ENCODE measurements at places on chromosomes 1 and 21.

DNA sequence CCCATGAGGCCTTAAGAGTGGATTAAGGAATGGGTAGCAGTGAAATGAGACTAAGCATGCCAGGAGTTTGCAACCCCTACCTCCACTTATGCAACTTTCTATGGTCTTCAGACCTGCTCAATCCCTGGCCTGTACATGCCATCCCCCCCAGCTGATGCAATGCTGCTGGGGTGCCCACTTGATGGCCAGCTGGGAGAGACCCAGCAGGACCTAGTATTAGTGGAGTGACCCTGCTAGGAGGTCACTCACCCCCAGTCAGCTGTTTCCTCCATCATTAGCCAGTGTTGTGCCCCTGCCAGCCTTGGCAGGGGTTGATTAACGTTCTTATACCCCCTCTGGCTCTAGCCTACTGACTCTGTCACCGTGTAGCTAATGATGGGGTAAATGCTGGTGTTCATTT is 236.6 kb downstream of the DYRK1A start:
- no peak for DNase-seq

GRCh38 chr1:199123615-199124014 is 484.8 kb downstream of the PTPRC start:
- DNase-seq: no peak

- DNase-seq: no peak
These were observed 12.5 kb upstream of the SRM start for GRCh38 chr1:11072216-11072917.

DNA sequence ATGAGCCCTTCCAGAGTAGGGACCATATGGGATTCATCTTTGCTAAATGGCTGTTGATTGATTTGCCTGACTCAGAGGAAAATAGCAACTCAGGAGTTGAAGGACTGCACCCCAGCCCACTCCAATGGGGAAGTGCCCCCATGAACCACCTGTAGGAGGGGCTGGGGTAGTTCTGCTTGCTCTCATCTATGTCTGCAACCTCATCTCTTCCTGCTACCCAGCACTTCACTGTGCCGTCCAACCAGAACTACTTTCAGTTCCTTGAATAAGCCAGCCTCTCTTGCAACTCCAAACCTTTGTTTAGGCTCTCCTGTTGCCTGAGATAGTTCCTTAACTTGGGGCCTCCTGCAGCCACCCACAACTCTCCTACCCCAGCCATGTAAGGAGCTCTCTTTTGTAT is 26.6 kb downstream of the BEND5 start:
- no peak for DNase-seq

DNA sequence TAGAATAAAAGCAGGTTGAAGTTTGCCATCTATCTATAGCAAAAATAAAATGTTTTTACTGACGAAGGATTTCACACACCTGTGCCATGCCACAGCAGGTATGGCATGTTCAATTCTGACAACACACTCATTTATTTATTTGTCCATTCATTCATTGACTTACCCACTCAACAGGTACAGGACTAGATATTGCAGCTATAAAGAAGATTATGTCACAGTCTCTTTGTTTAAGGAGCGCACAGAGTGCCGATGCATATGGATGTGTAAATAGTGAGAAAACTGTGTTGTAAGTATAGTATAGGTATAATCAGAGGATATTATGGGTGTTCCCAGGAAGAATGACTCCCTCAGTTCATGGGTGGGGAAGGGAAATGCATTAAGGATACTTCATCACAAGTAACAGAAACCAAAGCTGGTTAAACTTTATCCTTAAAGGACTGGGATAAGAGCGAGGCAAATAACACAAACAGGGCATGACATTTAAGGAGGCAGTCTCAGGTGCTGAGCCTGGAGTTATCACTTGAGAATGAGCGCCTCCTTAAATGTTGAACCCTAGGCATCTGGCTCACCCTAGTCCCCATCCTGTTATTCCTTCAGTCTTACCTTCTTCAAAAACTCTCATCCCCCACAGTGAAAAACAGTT is 7.9 kb upstream of the ZRANB2 start:
- DNase-seq: no peak

DNA sequence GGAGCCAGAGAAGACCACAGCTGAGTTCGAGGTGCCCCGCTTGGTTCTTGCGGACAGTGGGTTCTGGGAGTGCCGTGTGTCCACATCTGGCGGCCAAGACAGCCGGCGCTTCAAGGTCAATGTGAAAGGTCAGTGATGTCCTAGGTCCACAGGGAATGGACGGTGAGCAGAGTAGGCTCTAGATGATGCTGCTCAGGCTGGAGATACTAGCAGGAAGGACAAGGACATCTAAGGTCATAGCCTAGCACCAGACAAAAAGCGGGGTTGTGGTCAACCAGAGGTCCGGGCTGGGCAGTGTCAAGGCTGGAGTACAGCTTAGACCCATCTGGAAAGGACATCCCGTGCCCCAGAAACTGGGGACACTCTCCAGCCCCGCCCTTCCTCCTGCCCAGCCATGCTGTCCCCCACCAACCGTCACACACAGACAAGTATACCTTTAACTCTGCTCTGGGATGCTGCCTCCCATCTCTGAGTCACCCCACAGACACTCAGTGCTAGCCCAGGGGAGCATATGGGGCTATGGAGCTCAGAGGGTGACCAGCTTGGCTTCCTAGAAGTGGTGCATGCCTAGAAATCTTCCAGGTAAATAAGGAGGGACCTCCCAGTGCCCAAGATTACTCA is 8.7 kb downstream of the TIE1 start:
- no peak for DNase-seq

DNA sequence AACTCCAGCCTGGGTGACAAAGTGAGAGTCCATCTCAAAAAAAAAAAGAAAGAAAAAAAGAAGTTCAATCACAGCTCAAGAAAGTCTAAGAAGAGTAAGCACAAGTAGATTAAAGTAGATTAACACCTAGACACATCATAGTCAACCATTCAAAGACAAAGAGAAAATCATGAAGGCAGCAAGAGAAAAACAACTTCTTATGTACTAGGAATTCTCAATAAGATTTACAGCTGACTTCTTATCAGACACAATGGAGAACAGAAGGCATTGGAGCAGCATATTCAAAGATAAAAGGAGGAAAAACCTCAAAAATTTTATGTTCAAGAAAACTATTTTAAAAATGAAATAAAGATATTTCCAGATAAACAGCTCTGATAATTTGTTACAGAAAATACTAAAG is 147.3 kb downstream of the LBR start:
- DNase-seq: no peak

- DNase-seq: no peak
These were observed 15.3 kb downstream of the SF3A3 start for GRCh38 chr1:37974567-37974966.

GRCh38 chr1:173248247-173248940 is 41.3 kb upstream of the TNFSF4 start:
- no peak for DNase-seq

- DNase-seq: no peak
These were observed 26.2 kb downstream of the ERI3 start for GRCh38 chr1:44328671-44329416.

GRCh38 chr1:76289692-76290091 is 215.1 kb downstream of the ST6GALNAC3 start:
- DNase-seq: no peak

GRCh38 chr21:27298465-27298864 is 331.6 kb upstream of the ADAMTS5 start:
- DNase-seq: no peak

DNA sequence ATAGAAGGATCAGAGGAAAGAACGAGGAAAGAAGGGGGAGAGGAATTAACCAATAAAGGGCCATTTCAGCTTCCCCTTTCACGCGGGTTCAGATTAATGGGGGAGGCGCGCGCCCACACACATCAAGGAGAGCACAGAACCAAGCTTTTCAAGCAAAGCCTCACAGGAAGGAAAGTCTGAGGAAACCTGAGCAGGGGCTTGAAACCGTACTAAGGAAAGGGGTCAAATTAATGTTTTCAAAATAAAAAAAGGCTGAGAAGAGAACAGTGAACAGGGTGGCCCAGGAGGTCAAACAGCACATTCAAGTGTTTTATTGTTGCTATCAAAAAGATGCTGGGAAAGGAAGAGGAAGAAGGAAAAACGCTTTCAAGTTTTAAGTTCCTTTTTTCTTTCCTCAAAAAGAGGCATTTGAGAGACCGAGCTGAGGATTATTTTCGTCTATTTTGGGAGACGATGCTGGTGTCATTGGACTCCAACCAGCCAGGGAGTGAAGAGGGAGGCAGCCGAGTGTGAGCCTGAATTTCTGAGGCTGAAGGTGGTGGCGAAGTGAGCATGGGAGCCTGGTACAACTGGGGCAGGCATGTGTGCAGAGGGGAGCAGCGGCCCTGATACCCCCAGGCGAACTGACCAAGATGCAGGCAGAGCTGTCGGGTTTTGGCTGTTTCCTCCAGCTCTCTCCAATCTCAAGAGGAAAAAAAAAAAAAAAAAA is 88.4 kb downstream of the PROX1 start:
- no peak for DNase-seq

DNA sequence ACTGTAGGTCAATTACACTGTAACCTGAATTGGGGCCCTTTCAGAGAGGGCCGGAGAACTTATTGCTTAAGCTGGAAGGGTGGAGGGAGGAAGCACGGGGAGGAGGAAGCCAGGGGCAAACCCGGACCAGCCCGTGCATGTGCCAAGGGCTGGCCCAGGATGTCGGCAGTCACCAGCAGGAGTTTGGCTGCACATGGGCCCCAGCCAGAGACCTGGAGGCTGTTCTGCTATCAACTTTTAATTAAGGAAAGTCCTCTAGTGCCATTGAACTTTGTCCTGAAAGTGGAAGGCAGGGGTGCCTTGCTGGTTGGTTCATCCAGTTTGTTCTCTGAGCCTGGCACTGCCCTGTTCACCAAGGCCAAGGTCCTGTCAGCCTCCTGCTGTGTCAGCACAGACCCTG is 200.8 kb upstream of the VAMP3 start:
- DNase-seq: no peak

Data from T-helper 1 cell (primary cell).